EH (cell line): ENCODE measurements at places on chromosomes 5 and 9.

- DNase-seq: peak; percentile 34
Observed at GRCh38 chr5:141814064-141814964, 63.9 kb downstream of the PCDH1 start.

DNA sequence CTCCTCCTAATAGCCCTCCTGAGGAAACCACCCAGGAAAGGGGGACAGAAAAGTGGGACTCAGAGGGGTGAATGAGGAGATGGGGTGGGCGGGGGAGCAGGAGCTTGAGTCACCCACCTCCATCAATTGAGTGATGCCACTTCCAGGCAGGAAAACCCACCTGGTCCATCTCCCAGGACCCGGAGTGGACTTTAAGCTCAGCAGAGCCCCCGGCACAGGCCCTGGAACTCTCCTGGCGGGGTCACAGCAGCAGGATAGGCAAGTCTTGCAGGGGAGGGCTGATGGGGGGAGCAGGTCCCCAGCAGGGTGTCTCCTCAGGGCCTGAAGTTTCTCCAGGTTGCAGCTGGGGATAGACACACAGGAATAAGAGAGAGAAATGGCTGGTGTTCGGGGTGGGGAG lies 40.8 kb downstream of the LHX2 start:
- no peak for DNase-seq

DNA sequence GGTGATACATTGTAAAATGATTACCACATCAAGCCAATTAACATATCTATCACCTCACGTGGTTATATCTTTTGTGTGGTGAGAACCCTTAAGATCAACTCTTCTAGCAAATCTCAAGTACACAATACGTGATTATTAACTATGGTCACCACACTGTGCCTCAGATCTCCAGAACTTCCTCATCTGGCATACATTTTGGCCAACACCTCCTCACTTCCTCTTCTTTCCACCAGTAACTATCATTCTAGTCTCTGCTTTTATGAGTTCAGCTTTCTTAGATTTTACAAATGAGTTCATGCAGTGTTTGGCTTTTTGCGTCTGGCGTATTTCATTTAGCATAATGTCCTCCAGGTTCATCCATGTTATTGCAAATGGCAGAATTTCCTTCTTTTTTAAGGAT lies 35.8 kb downstream of the PRKACG start:
- no peak for DNase-seq

DNA sequence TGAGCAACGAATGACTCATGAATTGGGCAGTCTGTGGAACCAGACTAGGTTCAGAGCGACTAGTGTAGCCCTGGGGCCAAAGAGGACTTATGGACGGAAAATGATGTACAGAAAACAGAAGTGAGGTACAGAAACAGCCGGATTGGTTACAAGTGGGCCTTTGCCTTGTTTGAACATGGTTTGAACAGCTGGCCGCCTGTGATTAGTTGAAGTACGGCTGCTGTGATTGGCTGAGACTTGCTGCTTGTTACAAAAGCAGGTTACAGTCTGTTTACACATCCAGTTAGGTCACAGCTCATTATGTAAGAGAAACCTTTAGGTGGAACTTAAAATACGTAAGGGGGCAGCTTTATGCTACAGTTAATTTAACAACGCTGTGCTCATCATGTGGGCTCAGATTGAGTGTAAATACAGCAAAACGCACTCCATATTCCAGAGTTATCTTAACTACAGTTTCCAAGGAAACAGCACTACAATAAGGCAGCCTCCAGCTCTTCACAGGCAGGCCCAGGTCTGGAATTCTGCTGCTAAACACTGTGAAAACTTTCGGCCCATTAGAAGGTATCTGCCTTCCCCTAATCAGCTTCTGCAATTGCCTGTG lies 6.5 kb downstream of the AMACR start:
- DNase-seq: peak; percentile 71

DNA sequence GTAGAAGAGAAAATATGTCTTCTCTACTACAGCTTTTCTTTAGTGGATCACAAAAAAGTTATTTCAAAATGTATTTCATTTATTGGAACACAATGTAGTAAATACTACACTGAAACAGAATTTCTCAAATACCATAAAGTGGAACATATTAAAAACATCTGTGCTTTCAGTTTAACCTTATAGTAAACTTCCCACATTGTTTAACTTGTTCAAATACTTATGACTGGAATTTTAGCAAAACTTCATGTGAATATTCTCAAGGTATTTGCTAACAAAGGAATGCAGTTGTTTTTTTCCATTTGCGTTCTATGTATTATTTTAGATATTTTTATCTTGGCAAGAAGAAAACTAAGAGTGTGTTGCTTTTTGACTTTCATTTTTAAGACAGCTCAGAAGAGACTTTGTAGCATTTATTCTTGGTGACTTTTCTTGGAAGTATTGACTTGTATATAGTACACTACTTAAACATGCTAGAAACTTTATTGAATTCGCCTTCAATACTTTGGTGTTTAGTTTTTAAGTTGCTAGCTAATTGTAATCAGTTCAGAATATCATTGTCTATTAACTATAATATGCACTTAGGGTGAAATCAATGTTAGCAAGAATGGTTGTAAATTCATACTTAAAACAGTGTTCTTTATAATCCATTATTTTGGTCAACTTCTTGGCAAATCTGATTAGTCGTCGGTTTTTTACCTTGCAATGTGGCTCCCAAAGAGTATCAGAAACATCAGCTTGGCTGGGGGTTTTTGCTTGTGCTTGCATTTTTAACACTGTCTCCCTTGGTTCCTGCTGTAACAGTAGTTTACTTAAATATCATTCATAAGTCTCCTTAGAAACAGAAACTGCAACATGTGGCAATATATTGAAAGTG lies 5.0 kb upstream of the RHOBTB3 start:
- peak; percentile 83 for DNase-seq
